Fibroblast of the aortic adventitia (primary cell): ENCODE measurements at places on chromosomes 1 and 21.

DNA sequence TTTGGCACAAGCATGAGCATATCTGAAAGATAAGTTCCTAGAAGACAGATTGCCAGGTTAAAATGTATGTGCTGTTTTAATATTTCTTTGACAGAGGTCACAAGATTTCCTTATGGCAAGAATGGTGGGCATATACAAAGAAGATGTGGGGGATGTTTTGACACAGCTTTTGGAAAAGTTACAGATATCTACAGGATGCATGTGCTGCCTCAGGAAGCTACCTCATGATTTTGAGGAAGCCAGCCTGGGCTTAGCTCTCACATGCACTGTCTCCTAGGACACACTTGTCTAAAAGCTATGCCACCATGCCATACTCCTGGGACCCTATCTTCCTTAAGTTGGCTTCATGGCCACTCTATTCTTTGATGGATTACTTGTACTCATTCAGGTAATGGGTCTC is 99.9 kb downstream of the C1orf94 start:
- no peak for DNase-seq

DNA sequence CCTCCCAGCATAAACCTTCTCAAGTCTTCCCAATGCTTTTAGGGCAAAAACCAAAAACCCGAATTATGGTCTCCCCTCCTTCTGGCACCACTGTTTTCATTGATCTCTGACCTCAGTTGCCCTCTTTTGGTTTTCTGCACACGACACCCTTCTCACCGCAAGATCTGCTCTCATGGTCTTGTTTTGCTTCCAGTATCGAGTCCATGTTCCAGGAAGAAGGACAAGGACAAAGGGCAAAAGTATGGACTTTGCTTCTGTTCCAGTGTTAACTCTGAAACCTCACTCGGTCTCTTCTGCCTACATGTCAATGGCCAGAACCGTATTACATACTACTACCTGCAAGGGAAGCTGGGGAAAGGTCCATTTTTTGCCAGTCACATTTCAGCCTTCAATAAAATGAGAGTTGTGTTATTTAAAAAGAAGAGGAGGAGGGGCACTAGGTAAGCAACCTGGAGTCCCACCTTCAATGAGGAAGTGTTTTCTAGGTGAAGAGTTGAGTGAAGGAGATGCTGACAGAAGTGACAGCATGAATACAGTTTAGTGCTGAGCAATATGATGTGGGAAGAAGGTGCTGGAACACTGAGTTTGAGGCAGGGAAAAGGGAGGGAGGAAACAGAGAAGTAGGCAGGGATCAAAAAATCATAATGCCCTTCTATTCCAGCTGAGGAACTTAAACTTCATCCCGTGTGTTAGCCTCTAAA is 183.4 kb downstream of the FGGY start:
- DNase-seq = no peak

GRCh38 chr1:166915941-166916340 is 39.9 kb upstream of the TADA1 start:
- no peak for DNase-seq

DNA sequence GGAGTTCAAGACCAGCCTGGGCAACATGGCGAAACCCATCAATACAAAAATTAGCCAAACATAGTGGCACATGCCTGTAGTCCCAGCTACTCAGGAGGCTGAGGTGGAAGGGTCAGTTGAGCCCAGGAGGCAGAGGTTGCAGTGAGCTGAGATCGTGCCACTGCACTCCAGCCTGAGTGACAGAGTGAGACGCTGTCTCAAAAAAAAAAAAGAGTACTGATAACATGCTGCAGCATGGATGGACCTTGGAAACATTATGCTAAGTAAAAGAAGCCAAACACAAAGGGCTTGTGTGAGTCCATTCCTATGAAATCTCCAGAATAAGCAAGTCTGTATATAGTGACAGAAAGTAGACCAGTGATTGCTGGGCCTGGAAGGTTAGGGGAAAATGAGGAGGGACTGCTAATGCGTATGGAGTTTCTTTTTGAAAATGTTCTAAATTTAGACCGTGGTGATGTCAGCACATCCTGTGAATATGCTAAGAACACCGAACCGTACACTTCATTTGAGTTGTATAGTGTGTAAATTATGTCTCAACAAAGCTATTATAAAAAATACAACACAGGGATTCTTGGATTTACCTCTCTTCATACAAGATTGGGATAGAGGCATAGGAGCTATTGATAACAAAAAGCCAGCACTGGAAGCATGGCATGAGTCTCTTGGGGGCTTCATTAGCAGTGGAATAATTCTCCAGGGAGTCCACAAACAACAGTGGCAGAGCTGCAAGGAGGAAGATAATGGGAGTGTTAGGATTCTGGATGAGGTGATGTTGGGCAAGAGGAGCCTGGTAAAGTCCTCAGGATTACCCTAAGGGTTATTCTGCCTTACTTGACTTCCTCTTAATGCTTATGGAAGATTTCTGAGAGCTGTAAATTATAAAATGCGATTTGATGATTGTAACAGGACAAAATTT is 73.5 kb downstream of the TTC3 start:
- peak; percentile 20 for DNase-seq

GRCh38 chr1:46616277-46617107 is at the start of gene MOB3C:
Gene MOB3C, minus strand, starts transcription at chr1:46616811. Its CDS starts 3,490 bp downstream, at chr1:46613321.
- DNase-seq = peak; percentile 82
